ENCODE measurements at places on chromosomes 16 and 17.

DNA sequence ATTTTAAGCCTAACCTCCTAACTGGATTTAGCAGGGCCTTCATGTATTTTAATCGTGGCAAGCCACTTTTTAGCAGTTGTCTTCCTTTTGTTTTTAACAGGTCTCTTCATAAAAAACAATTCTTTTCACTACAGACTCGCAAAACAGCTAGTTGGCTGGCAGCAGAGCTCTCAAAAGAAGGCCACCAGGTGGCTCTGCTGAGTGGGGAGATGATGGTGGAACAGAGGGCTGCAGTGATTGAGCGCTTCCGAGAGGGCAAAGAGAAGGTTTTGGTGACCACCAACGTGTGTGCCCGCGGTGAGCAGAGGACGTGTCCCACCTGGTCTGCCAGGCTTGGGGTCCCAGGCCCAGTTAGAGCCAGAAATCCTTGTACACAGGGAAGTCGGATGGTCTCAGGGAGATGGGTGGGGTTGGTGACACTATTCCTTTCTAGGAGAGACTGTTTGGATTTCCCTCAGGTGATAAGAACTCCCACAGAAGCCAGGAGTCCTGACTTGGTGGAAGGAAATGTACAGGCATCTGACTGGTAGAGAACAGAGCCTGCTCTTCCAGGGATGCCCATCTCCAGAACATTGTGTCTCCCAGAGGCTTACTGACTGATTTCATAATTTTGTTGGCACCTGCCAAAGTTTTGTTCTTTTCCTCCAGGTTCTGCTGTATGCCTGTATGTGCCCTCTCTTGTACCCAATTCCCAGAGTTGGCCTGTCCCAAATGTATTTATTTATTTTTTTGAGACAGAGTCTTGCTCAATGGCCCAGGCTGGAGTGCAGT is 14.9 kb upstream of the DDX19A start:
- no peak for DNase-seq

GRCh38 chr17:65772989-65773388 is 211.5 kb upstream of the AXIN2 start:
- no peak for DNase-seq

DNA sequence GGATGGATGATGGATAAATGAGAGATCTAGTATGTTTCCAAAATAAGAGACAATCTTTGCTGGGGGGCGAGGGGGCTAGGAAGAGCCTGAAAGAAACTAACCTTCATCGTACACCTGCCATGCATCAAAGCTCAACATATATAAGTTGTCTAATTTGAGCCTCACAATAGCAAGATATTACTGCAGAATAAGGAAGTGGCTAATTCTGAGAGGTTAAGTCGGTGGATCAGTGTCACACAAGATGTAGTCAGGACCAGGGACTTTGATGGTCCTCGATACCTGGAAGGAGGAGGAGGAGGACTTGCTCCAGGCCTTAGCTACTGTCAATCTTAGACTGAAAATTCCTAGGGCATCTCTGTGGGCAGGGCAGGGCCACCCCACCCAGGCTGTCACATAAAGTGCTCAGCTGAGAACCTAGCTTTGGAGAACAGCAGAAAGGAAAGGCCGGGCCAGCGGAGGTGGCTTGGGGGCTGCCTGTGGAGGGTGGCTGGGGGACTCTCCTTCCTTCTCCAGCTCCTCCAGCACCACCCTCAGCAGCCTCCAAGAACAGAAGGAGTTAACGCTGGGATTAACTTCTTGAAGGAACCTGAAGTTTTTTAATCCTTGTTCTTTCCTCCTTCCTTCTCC is 460 bp upstream of the SLC13A2 start:
- DNase-seq = no peak

- DNase-seq = no peak
These were observed 2.3 kb downstream of the SALL1 start for GRCh38 chr16:51148678-51149228.

GRCh38 chr17:81027591-81028505 is 7.1 kb upstream of the BAIAP2 start:
- no peak for DNase-seq

DNA sequence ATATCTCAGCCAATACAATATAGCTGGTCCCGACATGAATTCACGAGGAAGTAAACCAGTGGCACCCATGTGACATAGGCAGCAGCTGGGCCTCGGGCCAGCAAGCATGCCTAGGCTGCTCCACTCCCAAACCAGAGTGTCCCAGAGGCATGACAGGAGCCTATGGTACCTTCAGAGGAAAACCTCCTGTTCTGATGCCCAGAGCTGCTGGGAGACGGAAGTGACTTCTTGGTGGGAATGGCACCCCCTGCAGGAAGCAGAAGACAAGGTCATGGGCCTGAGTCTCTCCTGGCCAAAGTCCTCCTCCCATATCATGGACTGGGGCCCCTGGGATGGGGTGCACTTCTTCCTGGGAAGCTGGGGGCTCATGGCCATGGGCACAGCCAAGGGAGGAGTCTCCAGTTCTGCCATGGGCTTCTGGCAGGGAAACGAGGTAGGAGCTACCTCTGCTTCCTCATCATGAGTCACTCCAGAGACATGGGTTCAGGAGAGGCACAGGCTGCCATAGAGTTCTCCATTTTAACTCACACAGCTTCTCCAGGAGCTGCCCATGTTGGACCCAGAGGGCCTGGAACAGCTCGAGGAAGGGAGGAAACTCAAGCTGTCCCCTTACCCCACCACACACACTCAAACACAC is 13.4 kb downstream of the FBF1 start:
- no peak for DNase-seq

GRCh38 chr16:67030221-67030962 is 1.4 kb downstream of the CBFB start:
- DNase-seq = no peak
